Activated naive CD4-positive, alpha-beta T cell treated with anti-CD3 and anti-CD28 coated beads for 36 hours (primary cell): ENCODE measurements at places on chromosomes 1 and 21. TPM values are rescaled to one million over a fixed set of nuclear protein-coding genes. Genes with fewer than 3 reads are reported as not detected.

GRCh38 chr1:9764550-9764949 is 59.2 kb downstream of the CLSTN1 start:
- no peak for DNase-seq

DNA sequence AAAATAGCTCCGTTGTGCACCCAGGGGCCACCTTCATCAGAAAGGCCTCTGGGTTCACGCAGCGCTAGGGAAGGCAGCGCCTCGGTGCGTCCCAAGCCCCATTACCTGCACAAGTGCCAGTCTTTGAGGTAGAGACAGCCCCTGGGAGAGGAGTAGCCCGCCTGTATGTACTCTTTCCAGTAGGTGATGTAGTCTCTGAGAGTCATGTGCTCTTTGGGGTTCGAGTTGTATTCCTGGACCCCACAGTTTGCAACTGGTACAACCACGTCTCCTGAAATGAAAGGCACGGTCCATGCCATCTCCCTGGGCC is 601 bp downstream of the JMJD4 start:
- DNase-seq = no peak

DNA sequence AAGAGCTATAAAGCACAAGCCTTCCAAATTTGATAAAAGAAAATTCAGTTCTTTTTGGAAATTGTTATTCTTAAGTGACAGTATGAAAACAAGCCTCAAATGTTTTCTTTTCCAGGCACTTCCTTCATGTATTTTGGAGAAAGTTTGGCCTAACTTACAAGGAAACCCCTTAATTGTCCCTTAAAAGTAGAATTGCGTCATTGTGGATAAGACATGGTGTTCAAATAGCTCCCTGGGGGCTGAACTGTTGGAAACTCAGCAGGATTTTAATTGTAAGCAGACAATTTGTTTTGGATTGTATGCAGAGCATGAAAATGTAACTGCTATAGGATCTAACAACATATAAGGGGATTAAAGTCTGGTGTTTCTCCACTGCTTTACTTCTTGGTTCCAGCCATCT is 35.4 kb upstream of the FGGY start:
- no peak for DNase-seq

Gene GOLT1A
- not detected for total RNA-seq

GRCh38 chr1:198647055-198647454 is 8.2 kb downstream of the PTPRC start:
- DNase-seq = peak; percentile 46
